ENCODE measurements at places on chromosomes 16 and 17. TPM values are rescaled to one million over a fixed set of nuclear protein-coding genes. Genes with fewer than 3 reads are reported as not detected.

NPTX1 gene
- total RNA-seq: 1.6 TPM

DNA sequence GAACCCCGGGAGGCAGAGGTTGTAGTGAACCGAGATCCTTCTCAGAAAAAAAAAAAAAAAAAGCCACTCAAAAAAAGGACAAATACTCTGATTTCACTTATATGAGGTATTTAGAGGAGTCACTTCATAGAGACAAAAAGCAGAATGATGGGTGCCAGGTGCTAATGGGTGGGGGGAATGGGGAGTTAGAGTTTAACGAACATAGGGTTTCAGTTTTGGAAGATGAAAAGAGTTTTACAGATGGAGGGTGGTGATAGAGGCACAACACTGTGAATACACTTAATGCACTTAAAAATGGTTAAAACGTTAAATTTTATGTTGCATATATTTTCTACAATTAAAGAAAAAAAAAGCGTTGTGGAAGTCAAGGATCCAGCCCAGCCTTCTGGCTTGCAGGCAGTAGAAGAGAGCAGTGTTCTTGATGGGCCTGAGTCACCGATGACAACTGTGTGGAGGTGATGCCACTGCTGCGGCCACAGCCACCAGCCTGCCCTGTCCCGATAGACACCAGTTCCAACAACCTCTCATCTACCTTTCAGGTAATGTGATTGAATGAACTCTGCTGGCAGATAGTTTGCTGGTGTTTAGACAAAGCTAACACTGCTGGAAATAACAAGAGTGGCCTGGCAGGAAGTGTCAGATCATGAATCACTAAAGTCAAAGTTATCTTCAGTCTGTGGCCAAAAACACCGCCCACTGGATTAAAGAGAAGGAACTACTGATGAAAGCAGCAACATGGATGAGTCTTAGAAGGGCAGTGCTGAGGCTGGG is 49.9 kb upstream of the COX10 start:
- H3K27ac ChIP-seq: no peak overlapping the region
- H3K4me3 ChIP-seq: no peak overlapping the region
- peaks cover 2% of the 10 kb centered on the region for H3K4me1 ChIP-seq
- no peaks in the 10 kb centered on the region for H3K27me3 ChIP-seq
- DNase-seq: no peak

DNA sequence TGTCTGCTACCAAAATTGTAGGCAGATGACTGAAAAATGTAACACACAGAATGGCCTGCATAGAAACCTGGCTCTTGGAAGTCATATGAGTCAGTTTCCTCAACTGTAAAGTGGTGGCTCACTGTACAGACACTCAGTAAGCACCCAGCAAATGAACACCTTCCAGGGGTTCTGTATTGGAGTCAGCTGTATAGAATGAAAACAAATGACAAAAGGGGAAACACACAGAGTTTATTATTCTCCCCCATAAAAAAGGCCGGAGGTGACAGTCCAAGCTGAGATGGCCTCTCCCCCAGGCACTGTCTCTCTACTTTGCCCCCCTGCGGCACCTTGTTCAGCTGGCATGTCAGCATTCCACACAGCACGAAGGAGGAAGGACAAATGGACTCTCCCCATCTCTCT is 6.2 kb upstream of the MEOX1 start:
- H3K27ac ChIP-seq: no peak overlapping the region
- H3K27me3 ChIP-seq: no peaks in the 10 kb centered on the region
- DNase-seq: no peak
- no peaks in the 10 kb centered on the region for H3K36me3 ChIP-seq
- H3K4me3 ChIP-seq: no peak overlapping the region

DNA sequence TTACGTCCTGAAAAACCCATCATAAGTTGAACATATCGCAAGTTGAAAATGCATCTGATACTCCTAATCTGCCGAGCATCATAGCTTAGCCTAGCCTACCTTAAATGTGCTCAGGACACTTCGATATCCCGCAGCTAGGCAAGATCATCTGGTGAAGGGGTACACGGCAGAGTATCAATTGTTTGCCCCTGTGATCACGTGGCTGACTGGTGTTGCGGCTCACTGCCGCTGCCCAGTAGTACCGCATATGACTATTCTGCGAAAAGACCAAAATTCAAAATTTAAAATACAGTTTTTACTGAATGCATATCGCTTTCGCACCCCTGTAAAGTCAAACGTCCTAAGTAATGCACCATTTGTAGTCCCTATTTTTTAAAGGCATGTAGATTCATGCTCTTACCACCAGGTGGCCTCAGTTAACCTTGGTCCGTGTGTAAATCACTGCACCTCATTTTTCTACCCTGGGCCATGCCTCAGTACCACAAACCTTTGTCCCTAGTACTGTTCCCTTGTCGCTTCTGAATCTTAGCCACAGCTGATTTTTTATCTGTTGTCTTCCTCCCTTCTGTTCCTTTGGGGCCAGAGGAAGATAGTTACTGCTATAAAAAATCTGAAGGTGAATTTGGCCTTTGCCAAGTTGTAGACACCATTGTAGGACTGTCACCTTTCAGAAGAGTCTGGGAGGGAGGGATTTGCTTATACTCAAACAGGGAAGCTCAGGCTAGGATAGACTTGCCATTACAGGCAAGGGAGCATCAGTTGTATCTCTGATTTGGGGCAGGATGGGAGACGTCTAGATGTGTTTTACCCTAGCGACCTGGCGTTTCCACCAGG is 34.4 kb downstream of the WWP2 start:
- DNase-seq: no peak
- no peaks in the 10 kb centered on the region for H3K36me3 ChIP-seq
- H3K27ac ChIP-seq: no peak overlapping the region
- no peak overlapping the region for H3K4me3 ChIP-seq

- peak; percentile 59 for DNase-seq
- no peaks in the 10 kb centered on the region for H3K4me1 ChIP-seq
- H3K4me3 ChIP-seq: no peak overlapping the region
- H3K36me3 ChIP-seq: no peaks in the 10 kb centered on the region
- H3K27ac ChIP-seq: no peak overlapping the region
These were observed 62.1 kb downstream of the EPN2 start for GRCh38 chr17:19299214-19299747.

DNA sequence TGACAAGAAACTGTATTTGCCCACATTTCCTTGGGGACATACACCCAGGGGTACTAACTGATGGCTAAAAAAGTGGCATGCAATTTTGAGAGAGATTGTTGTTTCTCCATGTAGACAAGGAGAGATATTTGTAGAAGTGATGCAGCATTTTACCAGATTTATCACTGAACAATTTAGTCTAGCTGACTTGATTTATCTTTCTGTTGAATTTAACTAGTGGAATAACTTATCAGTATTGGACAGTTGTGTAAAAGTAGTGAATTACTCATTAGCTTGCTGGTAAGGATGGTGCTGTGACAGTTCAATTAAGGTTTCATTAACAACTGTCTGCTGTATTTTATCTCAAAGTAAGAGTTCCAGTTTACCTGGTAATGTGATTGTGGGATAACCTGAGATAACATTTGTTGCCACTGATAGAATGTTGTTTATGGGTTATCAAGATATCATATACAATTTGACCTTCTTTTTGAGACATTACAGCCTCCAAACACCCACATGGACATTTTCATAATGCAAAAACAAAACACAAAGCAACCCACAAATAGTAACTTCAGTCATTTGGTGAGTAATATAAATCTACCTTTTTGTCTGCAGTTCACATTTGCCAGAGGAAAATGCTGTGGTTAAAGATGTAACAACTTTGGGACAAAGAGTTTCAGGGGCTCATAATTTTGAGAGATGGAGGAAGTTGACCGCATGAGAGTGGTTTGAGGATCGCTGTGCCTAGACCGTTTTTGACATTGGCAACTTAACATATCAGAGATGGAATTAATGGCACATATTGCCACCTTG is 3.8 kb downstream of the NLK start:
- no peaks in the 10 kb centered on the region for H3K27me3 ChIP-seq
- DNase-seq: no peak
- no peaks in the 10 kb centered on the region for H3K36me3 ChIP-seq

NPIPB2 gene
- 13.0 TPM for total RNA-seq

- H3K4me3 ChIP-seq: no peak overlapping the region
- no peaks in the 10 kb centered on the region for H3K27me3 ChIP-seq
- DNase-seq: peak; percentile 49
- H3K36me3 ChIP-seq: no peaks in the 10 kb centered on the region
- H3K27ac ChIP-seq: no peak overlapping the region
- no peaks in the 10 kb centered on the region for H3K4me1 ChIP-seq
These were observed 42.8 kb downstream of the MEAK7 start for GRCh38 chr16:84461413-84462295.

GRCh38 chr17:55186937-55187770 is 77.6 kb upstream of the HLF start:
- H3K27me3 ChIP-seq: no peaks in the 10 kb centered on the region
- H3K4me1 ChIP-seq: peaks cover 2% of the 10 kb centered on the region
- no peak for DNase-seq
- no peak overlapping the region for H3K27ac ChIP-seq

FLYWCH1 gene
- total RNA-seq: 40.6 TPM

DNASE1L2 gene
- total RNA-seq: 0.39 TPM

All from aorta (tissue), 5 donors.